ENCODE measurements at places on chromosomes 3 and 15.

- no peak for DNase-seq
Observed at GRCh38 chr3:181030948-181031347, 41.4 kb upstream of the DNAJC19 start.

DNA sequence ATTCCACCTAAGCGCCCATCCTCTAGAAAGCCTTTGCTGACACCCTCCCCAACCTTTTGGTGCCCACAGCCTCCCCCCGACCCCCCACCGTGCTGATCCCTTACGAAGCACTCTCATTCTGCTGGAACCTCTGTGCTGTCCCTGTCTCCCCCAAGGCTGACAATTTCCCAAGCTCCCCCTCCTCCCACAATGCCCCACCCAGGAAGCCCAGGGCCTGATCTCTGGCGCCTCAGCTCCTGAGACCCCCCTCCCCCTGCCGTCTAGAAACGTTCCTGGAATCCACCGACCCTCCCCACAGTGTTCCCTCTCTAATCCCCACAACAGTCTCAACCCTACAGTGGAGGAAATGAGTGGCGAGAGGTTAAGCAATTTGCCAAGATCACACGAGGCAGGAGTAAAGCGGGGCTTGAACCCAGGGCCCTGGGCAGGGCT, 18.3 kb downstream of the MYL3 start:
- no peak for DNase-seq

DNA sequence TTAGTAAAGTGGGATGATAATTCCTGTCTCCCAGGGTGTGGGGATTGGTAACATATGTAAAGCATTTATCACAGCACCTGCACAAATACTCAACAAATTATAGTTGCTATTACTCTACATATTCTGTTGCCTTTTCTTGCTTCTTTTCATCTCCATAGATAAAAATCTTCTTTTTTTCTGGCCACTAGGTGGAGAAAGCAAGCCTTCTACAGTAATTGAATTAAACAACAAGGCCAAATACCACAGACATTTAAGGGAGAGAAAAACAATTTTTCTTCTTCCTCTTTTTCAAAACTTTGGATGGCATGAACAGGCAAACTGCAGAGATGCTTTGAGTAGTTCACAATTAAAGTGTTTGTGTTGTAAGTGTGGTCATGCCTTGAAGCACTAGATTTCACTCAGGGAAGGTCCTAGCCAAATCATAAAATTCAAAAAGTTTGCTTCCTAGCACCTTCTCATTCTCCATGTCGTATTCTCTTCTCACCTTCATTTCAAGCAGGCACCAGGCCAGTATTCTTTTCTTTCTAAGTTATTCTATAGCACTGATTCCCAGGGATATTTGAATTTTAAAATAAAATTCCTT, 493.4 kb upstream of the TGFBR2 start:
- DNase-seq, result peak; percentile 59

DNA sequence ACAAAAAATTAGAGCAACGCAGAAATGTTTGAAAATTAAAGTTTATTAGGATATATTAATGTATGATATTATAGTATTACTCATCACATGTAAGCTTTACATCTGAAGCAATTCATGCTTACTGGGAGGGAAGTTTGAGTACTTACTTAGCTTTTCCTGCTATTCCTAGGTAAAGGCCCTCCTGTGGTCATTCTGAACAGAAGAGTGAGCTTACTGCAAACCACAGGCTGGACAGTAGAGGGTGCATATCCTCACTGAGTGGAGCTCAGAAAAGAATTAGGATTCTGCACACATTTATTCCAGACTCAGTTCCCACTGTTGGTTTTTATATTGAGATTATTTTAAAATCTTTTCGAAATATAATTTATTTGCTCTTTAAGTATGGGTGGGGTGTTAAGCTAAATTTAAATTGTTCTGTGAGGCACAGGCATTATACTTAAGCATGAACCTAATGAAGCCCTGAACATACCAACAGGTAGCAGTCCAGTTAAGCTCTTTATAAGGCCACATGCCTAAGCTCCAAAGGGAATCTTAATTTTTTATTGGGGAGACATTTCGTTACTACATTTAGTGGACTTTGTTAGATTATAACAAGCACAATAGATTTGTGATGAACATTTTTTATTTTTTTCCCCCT, 10.2 kb downstream of the MRPS22 start:
- peak; percentile 71 for DNase-seq
